ENCODE measurements at places on chromosomes 5 and 9.
A peak's percentile ranks its signal among the peaks of the same experiment; 100 is the strongest.

DNA sequence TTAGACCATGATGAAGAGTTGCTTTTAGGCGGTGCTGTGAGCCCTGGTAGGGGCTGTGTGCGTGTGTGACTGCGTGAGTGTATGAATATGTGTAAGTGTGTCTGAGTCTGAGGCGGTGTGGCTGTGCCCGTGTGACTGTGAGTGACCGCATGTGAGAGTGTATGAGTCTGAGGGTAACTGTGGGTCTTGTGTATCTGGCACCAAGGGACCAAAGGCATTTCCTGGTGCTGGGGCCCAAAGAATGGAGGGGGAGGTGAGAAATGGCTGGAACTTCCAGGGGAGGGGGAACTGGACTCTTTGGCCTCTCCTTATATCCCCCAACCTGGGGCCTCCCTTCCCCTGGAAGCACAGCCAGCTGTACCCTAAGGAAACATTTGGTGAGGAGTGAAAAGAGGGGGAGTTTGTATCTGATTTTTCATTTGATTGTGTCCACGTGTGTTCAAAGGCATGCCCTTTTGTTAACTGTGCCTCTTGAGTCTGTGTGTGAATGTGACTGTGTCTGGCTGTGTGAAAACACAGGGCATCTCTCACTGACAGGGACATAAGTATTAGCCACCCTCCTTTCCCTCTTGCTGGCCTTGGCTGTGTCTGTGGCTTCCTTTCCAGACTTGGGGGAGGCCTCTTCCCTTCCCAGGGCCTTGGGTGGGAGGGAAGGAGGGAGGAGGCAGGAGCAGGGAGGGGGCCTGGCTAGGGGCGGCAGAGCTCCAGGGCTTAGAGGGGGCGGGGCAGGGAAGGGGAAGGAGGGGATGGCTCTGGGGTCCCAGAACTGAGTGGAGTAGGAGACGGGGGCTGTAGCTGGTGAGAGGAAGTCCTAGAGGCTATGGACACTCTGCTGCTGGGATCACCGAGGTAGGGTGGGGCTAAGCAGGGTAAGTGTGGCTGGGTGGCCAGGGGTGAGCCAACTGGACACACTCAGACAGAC, 1.4 kb downstream of the IL11RA start:
- no peak for DNase-seq

DNA sequence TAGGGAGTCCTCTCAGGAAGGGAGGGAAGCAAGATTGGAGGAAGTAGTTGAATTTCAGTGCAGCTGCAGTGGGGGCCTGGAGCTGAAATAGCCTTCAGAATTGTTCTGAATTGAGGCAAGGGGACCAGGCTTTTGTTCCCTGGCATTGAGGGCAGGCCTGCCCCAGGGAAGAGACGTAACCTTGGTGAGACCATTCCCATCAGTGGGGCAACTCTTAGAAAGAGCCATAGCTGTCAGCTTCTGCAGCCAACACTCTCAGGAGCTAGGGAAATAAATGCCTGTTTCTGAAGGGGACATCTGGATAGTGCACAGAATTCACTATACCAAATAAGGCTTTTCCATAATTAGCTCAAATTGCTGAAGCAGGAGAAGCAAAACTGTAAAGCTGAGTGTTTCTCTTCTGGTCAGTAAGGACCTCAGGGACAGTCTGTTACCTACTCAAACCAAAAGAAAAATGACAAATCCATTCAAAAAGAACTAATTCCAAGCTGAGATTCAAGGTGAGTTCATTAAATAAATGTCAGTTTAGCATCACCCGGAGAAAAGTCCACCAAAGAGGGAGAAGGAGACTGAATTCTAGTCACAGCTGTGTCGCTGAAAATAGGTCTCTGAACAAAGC, 44.0 kb downstream of the LYRM7 start:
- no peak for DNase-seq

GRCh38 chr5:124395287-124395686, 351.2 kb downstream of the ZNF608 start:
- no peak for DNase-seq

GRCh38 chr5:65674749-65675148, 47.2 kb downstream of the SGTB start:
- DNase-seq = no peak

- no peak for DNase-seq
Measured at GRCh38 chr9:100724886-100725285, 147.0 kb downstream of the CAVIN4 start.

- no peak for DNase-seq
Measured at GRCh38 chr5:124352312-124352711, 394.1 kb downstream of the ZNF608 start.

GRCh38 chr5:174309131-174309795, 263.8 kb downstream of the NSG2 start:
- DNase-seq = no peak

- DNase-seq = no peak
Measured at GRCh38 chr9:134043531-134043988, 18.3 kb downstream of the BRD3OS start.

DNA sequence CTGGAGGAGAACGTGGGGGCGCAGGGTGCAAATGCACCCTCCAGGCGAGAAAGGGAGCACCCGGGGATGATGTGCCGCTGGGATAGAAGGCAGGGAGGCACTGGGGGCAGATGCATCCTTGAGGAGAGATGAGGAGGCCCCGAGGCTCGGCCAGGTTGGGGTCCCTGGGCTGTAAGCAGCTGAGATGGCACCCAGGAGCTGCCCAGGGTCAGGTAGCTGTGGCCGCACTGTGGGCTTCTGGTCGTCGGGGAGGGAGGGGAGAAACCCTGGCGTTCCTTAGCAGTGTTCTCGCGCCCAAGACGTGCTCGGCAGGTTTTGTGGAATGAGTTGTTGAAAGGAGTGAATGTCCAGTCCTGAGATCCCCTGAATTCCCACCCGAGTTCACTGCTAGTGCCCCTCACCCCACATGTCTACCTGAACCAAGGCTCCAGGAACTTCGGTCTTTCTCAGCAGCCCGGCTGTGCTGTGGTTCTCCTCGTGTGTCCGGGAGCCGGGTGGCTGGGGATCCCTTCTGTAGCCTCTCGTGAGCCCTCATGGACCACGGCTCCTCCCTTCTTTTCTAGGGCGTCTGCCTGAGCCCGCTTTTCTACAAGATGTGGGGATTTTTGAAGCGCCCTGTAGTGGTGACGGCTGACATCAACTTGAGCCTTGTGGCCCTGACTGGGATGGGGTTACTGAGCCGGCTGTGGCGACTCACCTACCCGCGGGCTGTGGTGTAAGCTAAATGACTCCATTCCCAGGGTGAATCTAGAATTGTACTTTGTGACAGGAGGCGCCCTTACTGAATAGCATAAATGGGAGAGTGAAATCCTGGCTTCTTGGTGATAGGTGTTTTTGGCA, 1.1 kb downstream of the POMT1 start:
- DNase-seq = peak; percentile 57

GRCh38 chr5:140011297-140011802, 31.7 kb downstream of the NRG2 start:
- no peak for DNase-seq

DNA sequence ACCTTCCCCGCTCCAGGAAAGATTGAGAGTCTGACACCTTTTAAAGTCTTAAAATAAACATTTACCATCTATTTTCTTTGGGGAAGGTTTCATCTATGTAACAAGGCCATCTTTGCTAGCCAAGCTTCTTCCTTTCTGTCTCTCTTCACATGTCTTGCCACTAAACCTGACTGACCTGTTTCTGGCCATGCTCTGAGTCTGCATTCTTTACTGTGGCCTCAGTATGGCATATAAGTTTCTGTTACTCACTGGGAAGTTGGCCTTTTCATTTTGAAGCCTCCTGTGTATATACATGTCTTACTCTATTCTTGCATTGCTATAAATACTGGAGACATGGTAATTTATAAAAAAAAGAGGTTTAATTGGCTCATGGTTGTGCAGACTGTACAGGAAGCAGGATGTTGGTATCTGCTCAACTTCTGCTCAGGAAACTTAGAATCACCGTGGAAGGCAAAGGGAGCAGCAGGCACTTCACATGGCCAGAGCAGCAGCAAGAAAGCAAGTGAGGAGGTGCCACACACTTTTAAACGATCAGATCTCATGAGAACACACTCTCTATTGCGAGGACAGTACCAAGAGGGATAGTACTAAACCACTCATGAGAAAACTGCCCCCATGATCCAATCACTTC, 48.1 kb downstream of the KCNV2 start:
- no peak for DNase-seq

DNA sequence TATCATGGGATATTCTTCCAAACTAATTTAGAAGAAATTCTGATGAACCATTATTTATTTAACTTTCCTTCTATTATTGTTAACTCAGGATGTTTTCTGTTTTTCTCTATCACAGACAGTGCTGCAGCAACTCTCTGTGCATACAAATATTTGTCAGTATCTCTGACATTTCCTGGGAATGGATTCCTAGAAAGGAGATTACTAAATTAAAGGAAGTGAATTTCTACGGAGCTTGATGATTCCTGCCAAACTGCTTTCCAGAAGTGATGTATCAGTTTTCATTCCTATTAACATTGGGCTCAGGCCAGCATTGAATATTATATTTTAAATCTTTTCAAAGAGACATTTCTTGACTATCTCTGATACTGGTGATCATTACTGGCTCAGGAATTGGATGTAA, 26.0 kb upstream of the MAST4 start:
- DNase-seq = no peak

DNA sequence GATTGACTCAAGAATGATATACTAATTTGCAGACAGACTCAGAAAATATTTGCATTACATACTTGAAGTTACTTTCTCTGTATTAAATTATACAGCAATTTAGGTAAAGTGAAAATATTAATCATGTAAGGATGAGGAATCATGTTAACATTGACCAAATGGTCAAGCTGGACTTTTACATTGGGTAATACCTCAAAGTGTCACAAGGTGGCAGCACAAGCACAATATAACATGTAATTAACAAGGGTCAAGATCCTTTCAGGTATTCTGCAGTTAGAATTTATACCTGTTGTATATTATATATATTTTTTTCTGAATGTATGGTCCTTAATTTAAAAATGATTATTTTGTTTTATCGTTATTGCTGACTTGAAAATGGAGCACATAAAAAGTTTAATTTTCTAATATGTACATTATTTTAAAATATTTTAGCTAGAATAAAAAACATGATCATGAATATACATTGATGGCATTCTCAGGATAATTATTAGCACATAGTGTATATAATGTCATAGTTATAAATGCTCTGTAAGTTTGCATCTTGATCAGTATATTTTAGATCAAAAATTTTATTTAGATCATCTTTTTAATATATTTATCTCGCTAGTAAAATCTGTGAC, 8.6 kb downstream of the HAPLN1 start:
- no peak for DNase-seq

DNA sequence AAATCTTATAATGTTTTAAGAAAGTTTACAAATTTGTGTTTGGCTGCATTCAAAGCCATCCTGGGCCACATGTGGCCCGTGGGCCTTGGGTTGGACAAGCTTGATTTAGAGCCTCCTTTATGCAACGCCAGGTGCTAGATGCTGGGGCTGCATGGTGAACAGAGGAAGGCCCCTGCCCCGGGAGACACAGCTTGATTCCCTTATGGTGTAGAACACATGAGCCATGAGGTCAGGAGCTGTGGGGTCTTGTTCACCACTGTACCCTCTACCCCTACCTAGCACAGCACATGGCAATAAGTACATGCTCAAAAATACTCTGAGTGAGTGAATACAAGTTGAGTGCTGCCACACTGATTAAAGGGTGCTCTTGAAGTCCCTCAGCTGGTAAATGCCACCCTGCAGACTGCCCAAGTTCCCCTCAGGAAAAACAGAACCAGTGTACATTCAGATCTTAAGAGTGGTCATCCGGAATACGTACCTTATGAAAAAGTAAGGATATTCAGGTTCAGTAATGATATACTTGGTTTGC, 71.9 kb downstream of the ARRDC3 start:
- DNase-seq = no peak

- peak; percentile 35 for DNase-seq
Measured at GRCh38 chr5:172293054-172293744, 9.6 kb upstream of the UBTD2 start.

- no peak for DNase-seq
Measured at GRCh38 chr5:154701181-154701580, 54.0 kb upstream of the LARP1 start.

DNA sequence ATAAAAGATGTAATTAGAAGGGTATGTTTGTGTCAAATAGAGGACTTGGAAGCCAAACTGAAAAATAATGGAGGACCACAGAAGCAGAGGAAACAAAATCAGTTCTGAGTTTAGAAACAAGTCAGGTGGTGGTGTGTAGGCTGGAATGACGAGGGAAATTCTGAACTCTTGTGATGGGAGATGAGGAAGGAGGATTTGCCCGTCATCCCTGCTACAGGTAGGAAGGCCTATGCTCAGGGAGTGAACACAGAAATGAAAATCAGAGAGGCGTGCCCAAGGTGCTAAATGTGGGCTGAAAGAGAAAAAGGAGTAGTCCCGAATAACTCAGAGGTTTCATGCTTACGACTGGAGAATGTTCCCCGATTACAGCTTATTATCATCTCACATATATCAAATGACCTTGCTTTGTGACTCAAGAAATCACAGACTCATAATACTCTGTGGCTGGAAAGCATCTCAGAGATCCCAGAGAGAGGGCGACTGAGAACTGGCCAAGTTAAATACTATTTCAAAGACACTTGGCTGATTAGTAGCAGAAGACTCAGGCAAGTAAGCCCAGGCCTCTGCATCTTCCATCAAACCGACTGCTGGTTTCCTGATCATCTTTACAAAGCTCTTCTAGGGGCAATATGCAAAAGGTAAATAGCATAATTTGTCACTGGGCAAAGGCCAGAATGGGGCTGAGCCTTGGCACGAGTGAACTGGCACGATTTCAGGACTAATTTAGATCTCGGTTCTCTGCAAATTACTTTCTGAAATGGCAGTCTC, 126.0 kb downstream of the SUSD1 start:
- no peak for DNase-seq

DNA sequence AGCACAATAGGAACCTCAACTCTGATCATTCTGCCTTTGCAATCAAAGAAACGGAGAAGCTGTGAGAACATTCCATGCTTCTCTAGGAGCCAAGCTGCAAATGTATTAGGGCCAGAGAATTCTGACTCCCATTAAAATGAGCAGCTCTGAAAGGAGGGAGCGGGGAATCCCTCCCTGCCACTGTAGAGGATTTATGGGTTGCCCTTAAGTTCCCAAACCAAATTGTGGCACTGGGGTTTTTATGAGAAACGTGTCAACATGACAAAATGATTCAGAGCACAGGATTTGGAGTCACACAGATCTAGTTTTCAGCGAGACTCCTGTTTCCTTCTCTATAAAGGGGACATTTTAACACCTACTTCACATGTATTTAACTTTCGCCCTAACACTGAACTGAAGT, 1.8 kb downstream of the IL6ST start:
- DNase-seq = no peak

DNA sequence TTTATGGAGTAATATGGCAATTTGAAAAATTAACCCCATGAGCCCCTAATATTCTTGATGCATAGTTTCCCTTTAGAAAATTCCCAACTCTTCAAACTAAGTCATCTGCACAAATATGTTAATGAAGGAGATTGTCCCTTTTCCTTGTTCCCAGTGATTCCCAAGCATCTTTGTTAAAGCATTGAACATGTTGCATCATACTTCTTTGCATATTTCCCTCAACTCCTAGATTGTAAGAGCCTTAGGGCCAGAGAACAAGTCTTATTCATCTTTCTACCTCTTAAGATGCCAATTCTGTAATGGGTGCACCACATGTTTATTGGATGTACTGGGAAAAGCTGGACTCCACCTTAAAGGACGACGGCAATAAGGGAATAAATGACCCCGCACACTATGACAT, 223.4 kb downstream of the PLK2 start:
- no peak for DNase-seq

GRCh38 chr5:163564321-163564938, 59.0 kb downstream of the MAT2B start:
- peak; percentile 51 for DNase-seq

- DNase-seq = no peak
Measured at GRCh38 chr5:61409568-61409967, 77.5 kb downstream of the ZSWIM6 start.
